T47D (cell line): ENCODE measurements at places on chromosomes 13 and 19.
A peak's percentile ranks its signal among the peaks of the same experiment; 100 is the strongest.

- no peak for DNase-seq
Measured at GRCh38 chr19:46885411-46885810, 24.6 kb downstream of the ARHGAP35 start.

GRCh38 chr13:97021241-97021640 lies 27.0 kb upstream of the OXGR1 start:
- no peak for DNase-seq

- no peak for DNase-seq
Measured at GRCh38 chr19:2164020-2164998, 576 bp downstream of the DOT1L start.

- no peak for DNase-seq
Measured at GRCh38 chr19:2846180-2846894, 5.1 kb downstream of the ZNF555 start.

- no peak for DNase-seq
Measured at GRCh38 chr13:23289917-23290357, 109.2 kb downstream of the SGCG start.

DNA sequence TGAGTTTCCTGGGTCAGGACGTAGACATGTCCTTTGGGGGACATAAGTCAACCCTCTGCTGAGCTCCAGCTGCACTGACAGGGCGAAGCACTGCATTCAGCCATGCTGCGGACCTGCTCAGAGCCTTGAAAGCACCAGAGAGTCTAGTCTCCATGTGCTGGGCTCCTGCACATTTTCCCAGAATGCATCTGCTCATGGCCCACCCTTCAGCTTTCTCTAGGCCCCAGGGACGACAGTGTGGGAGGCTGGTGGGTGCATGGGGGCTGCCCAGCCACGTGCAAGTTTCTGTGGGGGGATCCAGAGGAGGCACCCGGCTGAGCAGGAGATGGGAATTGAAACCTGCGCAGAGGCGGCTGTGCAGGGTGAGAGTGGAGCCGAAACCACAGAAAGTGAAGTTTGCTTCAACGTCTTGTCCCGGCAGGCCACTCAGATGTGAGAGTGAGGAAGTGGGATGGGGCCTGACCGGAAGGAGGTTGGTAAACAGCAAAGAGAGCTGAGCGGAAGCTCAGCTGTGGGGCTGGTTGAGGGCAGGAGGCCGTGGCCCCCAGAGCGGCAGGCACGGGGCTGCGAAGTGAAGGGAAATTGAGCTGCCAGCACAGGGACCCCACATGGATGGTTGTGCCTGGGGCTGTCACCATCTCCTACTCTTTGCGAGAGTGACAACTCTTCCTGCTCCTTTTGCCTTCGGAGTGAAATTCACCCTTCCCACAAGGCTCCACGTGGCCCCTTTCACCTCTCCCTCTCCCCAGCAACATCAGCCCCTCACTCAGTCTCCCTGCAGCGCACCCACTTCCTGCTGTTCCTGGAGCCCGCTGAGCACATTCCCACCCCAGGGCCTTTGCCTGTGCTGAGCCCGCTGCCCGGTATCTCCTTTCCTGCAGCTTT lies 11.8 kb downstream of the PGLS start:
- DNase-seq, result no peak

- DNase-seq, result no peak
Measured at GRCh38 chr13:41402691-41403511, 54.4 kb upstream of the RGCC start.

- no peak for DNase-seq
Measured at GRCh38 chr13:40764587-40765403, 6.2 kb downstream of the MRPS31 start.

DNA sequence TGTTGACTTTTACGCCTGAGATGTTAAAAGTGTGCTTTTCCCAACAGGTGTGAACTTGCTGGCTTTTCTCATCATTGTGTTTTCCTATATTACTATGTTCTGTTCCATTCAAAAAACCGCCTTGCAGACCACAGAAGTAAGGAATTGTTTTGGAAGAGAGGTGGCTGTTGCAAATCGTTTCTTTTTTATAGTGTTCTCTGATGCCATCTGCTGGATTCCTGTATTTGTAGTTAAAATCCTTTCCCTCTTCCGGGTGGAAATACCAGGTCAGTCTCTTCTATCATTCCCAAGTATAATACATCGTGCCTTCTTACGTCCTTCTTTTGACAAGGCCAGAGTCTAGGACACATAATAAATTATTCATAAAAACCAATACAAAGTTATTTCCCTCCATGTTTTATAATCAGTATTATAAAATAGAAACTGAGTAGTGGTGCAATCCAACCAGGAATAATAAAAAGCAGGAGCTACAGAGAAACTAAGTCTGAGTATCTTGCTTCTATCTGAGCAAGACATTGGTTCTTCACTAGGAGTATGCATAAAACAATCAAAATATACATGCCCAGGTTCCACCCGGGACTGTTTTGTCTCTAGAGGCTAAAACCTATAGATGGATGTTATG lies 57.9 kb downstream of the RXFP2 start:
- DNase-seq, result peak; percentile 4

- no peak for DNase-seq
Measured at GRCh38 chr13:23505007-23505406, 65.2 kb upstream of the TNFRSF19 start.

DNA sequence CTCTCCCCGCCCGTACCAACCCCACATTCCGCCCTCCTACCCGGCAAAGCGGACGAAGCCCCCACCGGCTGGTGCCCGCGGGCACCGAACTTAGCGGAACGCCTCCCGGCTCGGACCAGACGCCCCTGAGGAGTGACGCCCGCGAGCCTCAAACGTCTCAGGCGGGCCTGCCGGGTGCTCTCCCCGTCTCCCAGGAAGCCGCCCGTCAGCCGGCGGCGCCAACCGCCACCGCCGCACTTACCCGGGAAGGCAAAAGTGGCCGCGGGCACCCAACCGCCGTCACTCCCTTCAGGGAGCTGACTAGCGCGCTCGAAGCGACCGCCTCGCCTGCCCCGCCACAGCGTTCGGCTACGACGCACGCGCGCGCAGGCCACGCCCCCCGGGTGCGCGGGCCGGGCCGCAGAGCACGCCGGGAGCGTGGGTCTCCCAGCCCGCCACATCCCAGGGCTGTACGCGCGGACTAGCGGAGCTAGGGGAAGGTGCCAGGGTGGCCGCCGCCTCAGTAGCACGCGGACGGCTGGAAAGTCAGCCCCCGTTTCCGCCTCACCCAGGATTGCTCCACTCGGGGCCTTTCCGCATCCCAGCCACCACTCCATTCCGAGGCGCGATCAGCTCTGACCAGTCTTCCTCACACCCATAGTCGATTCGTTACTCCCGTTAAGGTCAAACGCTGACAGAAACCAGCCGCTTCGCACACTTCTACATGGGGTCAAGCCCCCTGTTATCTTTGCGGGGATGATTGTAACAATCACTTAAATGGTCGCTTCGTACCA lies at the start of gene TEX30:
Gene TEX30 (minus strand): TSS at position 346 of the 773 bp plus-strand sequence. CDS start 3,760 bp downstream, outside the sequence.
- peak; percentile 58 for DNase-seq

DNA sequence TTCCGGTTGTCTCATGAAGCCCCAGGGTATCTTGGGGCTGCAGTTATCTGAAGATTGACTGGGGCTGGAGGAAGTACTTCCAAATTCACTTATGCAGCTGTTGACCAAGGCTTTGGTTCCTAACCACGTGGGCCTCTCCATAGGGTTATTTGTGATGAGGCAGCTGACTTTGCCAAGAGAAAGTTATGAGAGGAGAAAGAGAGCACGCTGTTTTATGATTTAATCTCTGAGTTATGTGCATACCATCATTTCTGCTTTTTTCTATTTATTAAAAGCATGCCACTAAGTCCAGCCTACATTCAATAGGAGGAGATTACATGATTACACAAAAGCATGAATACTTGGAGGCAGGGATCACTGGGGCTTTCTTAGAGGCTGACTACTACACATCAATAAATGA lies 215.5 kb downstream of the NHLRC3 start:
- DNase-seq, result no peak

DNA sequence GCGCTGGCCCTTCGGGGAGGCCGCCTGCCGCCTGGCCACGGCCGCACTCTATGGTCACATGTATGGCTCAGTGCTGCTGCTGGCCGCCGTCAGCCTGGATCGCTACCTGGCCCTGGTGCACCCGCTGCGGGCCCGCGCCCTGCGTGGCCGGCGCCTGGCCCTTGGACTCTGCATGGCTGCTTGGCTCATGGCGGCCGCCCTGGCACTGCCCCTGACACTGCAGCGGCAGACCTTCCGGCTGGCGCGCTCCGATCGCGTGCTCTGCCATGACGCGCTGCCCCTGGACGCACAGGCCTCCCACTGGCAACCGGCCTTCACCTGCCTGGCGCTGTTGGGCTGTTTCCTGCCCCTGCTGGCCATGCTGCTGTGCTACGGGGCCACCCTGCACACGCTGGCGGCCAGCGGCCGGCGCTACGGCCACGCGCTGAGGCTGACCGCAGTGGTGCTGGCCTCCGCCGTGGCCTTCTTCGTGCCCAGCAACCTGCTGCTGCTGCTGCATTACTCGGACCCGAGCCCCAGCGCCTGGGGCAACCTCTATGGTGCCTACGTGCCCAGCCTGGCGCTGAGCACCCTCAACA lies 1.2 kb downstream of the F2RL3 start:
- no peak for DNase-seq
